ENCODE measurements at places on chromosomes 5 and 9. TPM values are rescaled to one million over a fixed set of nuclear protein-coding genes. Genes with fewer than 3 reads are reported as not detected.
A peak's percentile ranks its signal among the peaks of the same experiment; 100 is the strongest.

GRCh38 chr9:133684121-133684935, 48.2 kb downstream of the DBH start:
- no peaks in the 10 kb centered on the region for H3K36me3 ChIP-seq
- H3K27me3 ChIP-seq, result no peaks in the 10 kb centered on the region
- peaks cover 18% of the 10 kb centered on the region for H3K4me1 ChIP-seq
- no peak overlapping the region for H3K4me3 ChIP-seq

DNA sequence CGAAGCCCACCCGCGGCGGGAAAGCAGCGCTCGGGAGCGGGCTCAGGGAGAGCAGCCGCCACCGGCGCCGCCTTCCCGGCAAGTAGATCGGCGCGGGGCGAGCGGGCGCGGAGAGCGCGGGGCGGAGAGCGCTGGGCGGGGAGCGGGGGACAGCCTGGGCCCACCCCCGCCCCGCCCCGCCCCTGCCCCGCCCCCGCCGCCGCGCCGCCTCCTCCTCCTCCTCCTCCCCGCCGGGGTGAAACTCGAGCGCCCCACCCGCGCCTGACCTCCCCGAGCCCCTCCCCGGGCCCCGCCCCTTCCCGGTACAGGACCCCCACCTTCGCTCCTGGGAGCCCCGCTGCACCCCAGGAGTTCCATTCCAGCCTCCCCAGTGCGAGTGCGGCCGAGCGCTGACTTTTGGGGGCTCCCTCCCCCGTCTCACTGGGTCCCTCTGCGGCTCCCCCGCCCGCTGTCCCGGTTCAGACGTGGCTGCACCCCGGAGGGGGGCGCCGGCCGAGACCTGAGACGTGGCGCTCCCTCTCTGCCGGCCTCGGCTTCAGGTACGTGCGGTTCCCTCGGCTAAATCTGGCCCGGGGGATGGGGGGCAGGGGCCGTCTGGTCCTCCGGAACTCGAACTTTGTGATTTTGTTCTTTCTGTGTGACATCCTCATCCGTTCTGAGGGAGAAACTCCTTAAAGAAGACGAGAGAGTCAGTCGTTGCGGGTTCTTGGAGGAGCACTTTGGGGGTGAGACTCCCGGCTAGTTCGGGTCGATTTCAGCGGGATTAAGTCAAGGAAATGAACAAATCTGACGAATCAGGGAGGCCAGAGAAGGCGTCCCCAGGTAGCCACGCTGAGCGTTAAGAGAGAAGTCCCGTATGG, at the start of gene SEMA5A:
TSS of gene SEMA5A (minus strand) at position 84 of the 860 bp plus-strand sequence. CDS start 166,129 bp downstream, outside the sequence.
- no peak within 1 kb of the TSS for H3K27ac ChIP-seq
- peaks cover 15% of the 10 kb centered on the region for H3K27me3 ChIP-seq
- H3K4me1 ChIP-seq, result peaks cover 8% of the 10 kb centered on the region
- peak; percentile 32 for DNase-seq

DNA sequence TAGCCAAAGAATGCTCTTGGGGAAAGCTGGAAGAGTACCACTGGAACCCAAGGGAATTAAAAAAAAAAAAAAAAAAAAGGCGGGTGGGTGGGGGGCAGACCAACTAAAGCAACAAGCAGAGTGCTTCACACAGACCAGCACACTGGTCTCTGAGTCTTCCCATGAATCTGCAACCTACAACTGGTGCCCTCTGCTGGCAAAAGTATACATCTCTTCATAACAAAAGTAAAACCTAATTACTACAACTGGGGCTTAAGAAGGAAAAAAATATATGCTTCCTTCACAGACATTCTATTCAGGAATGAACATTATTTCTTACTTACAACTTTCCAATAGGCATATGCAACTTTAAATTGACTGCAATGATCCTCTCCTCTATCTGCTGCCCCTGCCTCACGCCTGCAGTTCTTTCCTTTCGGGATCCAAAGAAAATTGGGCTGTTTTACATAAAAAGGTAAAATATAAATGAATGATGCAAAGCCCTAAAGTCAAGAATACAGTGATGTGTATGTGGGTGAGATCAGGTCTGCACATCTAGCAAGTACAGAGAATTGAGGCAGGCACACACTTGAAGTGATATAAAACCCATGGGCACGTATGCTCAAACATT, 7.2 kb upstream of the KLHL3 start:
- H3K4me1 ChIP-seq, result peaks cover 8% of the 10 kb centered on the region
- no peak overlapping the region for H3K27ac ChIP-seq
- H3K36me3 ChIP-seq, result no peaks in the 10 kb centered on the region
- H3K4me3 ChIP-seq, result no peak overlapping the region
- H3K27me3 ChIP-seq, result no peaks in the 10 kb centered on the region
- DNase-seq, result peak; percentile 61

DNA sequence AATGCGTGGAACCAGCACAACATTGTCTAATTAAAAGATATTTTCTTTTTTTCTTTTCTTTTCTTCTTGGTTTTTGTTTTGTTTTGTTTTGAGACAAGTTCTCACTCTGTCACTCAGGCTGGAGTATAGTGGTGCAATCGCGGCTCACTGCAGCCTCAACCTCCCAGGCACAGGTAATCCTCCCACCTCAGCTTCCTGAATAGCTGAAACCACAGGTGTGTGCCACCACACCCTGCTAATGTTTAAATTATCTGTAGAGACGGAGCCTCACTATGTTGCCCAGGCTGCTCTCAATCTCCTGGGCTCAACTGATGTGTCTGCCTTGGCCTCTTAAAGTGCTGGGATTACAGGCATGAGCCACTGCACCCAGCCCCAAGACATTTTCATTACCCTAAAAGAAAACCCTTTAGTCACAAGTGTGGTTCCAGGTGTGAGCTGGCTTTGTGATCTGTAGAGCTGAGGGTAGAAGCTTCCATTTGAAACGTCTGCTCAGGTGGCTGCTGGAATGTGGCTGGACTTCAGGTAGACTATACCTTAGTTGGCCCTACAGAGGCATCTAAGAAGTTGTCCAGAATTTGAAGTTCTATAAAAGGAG, 19.1 kb upstream of the NEK6 start:
- peaks cover 45% of the 10 kb centered on the region for H3K4me1 ChIP-seq
- H3K36me3 ChIP-seq, result no peaks in the 10 kb centered on the region
- no peak overlapping the region for H3K4me3 ChIP-seq
- H3K27ac ChIP-seq, result peak overlapping the region; percentile 64

AP3S1 gene
- 73.5 TPM for total RNA-seq

PCDHGA5 gene
- total RNA-seq, result not detected

GRCh38 chr5:171848006-171848405, 62.4 kb downstream of the SMIM23 start:
- DNase-seq, result no peak
- no peak overlapping the region for H3K27ac ChIP-seq
- H3K27me3 ChIP-seq, result no peaks in the 10 kb centered on the region
- no peak overlapping the region for H3K4me3 ChIP-seq
- H3K36me3 ChIP-seq, result no peaks in the 10 kb centered on the region
- no peaks in the 10 kb centered on the region for H3K4me1 ChIP-seq

CCDC192 gene
- not detected for total RNA-seq

DNA sequence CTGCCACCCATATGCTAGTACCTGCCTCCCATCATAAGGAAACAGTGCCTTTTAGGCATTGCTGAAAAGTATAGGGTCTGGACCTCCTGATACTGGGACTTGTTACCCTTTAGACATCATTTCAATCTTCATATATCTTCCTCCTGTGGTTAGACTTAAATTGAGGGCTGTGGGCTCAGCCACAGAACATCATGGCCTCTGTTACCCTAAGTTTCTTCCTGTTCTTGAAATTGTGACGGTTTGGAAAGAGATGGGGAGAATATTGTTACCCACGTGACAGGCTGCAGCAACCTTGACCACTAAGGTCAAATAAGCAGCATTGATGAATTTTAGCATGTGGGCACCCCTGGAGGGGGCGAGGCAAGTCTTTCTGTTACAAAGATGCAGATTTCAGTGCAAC, 87.7 kb downstream of the PDE8B start:
- H3K4me3 ChIP-seq, result no peak overlapping the region
- no peak for DNase-seq
- H3K4me1 ChIP-seq, result no peaks in the 10 kb centered on the region
- H3K27me3 ChIP-seq, result peaks cover 28% of the 10 kb centered on the region

DNA sequence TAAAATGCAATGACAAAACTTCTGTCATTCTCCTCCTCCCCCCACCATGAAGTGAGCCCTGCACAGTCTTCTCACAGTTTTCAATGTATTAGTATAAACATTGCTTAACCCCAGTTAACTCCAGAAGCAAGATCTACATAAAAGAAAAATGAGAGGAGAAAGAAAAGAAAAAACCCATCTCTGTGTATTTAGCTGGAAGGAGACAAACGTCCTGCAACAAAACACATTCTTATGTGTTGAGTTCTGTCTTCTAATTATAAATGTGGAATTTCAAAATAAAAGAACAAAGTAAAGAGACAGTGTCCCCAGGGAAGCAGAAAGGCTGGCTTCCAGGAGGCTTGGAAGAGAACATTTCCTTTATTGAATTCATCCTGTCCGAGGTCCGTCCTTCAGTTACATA, 491.9 kb upstream of the TUSC1 start:
- no peak overlapping the region for H3K27ac ChIP-seq
- no peak overlapping the region for H3K4me3 ChIP-seq
- no peaks in the 10 kb centered on the region for H3K27me3 ChIP-seq
- no peak for DNase-seq

DNA sequence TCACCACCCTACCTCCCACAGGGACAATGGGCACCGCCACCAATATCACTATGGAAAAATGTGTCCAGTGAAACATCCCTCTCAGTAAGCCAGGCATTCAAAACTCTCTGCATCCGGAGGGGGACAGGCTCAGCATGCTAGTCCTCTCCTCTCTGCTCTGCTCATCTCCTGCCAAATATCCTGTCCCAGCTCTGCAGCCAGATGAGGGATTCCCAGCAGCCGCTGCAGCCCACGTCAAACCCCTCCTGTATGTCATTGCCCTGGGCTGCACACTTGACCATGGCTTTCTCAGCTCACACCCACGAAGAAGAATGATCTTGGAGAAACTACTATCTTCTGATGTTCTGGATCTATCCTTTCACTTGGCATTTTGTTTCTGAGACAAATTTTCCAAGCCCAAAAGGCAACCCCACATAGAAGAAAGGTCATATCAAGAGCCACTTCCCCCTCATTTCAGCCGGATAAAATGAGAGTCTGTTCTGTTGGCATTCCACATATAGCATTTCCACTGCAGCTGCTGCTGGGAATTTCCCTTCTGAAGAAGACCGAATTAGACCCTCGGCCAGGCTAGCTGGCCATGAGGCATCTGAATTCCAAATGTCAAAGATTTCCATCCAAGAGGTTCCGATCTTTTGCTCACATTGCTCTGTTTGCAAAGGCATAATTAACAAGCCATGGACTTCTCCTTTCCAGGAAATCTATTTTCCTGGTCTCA, 338.0 kb downstream of the ACTL7B start:
- H3K27me3 ChIP-seq, result no peaks in the 10 kb centered on the region
- no peak overlapping the region for H3K4me3 ChIP-seq
- H3K4me1 ChIP-seq, result no peaks in the 10 kb centered on the region
- no peak for DNase-seq

DNA sequence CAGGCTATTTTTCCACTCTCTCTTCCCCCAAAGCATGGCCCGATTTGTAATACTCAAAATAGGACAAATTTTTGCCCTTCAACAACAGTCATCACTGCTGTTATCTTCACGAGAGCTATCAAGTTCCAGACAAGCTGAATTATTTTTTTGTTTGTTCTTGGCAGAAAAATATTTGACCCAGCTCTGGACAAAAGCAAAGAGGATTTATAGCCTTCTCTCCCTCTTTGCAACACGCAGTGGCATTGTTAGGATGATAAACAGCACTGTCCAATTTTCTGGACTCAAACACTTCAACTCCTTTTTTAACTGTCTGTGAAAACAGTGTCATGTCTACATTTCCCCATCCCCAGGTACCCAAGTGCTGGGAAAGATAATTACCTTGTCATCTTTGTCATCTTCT, 160.3 kb downstream of the SLF1 start:
- no peaks in the 10 kb centered on the region for H3K4me1 ChIP-seq
- H3K36me3 ChIP-seq, result no peaks in the 10 kb centered on the region
- H3K27ac ChIP-seq, result no peak overlapping the region
- no peak for DNase-seq

IL33 gene
- not detected for total RNA-seq

DNA sequence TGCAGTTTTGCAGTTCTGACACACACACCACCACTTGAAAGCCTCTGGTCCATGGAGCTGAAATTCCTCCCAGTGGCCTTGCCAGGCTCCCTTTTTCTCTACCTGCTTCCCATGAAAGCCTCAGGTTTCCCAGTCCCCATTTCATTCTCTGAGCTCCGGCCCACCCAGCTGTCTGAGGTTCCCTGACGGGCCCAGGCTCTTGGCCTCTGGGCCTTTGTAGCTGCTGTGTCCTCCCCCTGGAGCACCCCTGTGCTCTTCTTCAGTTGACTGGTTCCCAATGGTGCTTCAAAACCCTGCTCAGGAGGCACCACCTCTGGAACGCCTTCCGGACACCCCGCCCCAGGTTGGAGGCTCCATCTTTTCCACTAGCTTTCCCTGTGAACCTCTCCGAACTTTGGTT, 155.9 kb upstream of the SHB start:
- no peaks in the 10 kb centered on the region for H3K36me3 ChIP-seq
- no peak for DNase-seq
- H3K4me3 ChIP-seq, result no peak overlapping the region
- H3K27me3 ChIP-seq, result peaks cover 22% of the 10 kb centered on the region

- peak overlapping the region; percentile 96 for H3K4me3 ChIP-seq
- no peaks in the 10 kb centered on the region for H3K27me3 ChIP-seq
- peaks cover 80% of the 10 kb centered on the region for H3K36me3 ChIP-seq
- H3K4me1 ChIP-seq, result peaks cover 74% of the 10 kb centered on the region
- H3K27ac ChIP-seq, result peak overlapping the region; percentile 94
Measured at GRCh38 chr5:140342287-140342686, 4.1 kb downstream of the HBEGF start.

FAM13B gene
- total RNA-seq, result 24.9 TPM

- H3K36me3 ChIP-seq, result no peaks in the 10 kb centered on the region
- no peaks in the 10 kb centered on the region for H3K27me3 ChIP-seq
- no peak for DNase-seq
- no peak overlapping the region for H3K4me3 ChIP-seq
- H3K4me1 ChIP-seq, result no peaks in the 10 kb centered on the region
Measured at GRCh38 chr5:34570721-34571676, 85.1 kb upstream of the RAI14 start.

- no peak for DNase-seq
- no peak overlapping the region for H3K27ac ChIP-seq
Measured at GRCh38 chr5:149794487-149794971, 64.4 kb downstream of the PPARGC1B start.

OBP2B gene
- total RNA-seq, result not detected

- H3K36me3 ChIP-seq, result no peaks in the 10 kb centered on the region
- no peak overlapping the region for H3K27ac ChIP-seq
- peaks cover 10% of the 10 kb centered on the region for H3K27me3 ChIP-seq
- H3K4me3 ChIP-seq, result no peak overlapping the region
- H3K4me1 ChIP-seq, result peaks cover 21% of the 10 kb centered on the region
- DNase-seq, result no peak
Measured at GRCh38 chr5:58927938-58928337, 345.1 kb downstream of the RAB3C start.

PCDHB3 gene
- not detected for total RNA-seq

DNA sequence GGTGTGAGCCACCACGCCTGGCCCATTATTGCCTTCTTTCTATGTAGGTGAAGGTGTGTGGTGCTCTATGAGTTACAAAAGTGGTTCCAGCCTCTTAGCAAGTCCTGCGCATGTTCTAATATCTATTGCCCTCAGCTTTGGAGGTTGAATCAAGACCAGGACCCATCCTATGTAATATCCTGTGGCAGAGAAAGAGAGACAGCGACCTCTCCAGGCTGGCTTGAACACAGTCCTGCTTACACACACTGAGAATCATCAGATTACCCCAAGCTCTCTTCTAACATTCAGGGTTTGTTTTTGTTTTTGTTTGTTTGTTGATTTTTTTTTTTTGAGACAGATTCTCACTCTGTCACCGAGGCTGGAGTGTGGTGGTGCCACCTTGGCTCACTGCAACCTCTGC, 94.7 kb upstream of the OSMR start:
- H3K27ac ChIP-seq, result no peak overlapping the region
- H3K27me3 ChIP-seq, result peaks cover 18% of the 10 kb centered on the region
- H3K36me3 ChIP-seq, result no peaks in the 10 kb centered on the region
- DNase-seq, result no peak
- H3K4me3 ChIP-seq, result no peak overlapping the region
- no peaks in the 10 kb centered on the region for H3K4me1 ChIP-seq

Data from activated CD4-positive, alpha-beta memory T cell treated with anti-CD3 and anti-CD28 coated beads, Interleukin-2, amount 10 ng/mL, durations not matched to agents 7 days and 5 days (primary cell).